ENCODE measurements at places on chromosomes 7 and 10. TPM values are rescaled to one million over a fixed set of nuclear protein-coding genes. Genes with fewer than 3 reads are reported as not detected.

CYP2C9 gene
- total RNA-seq, result not detected

NOLC1 gene
- total RNA-seq, result 46.7 TPM

SLIT1 gene
- total RNA-seq, result 3.1 TPM

GRID1 gene
- 15.4 TPM for total RNA-seq

POR gene
- 89.2 TPM for total RNA-seq

ASB4 gene
- total RNA-seq, result 0.80 TPM

- DNase-seq, result no peak
These were observed 50.6 kb downstream of the PWWP2B start for GRCh38 chr10:132447446-132448247.

GRCh38 chr10:27138277-27138676 is 15.9 kb downstream of the YME1L1 start:
- DNase-seq, result no peak

DNA sequence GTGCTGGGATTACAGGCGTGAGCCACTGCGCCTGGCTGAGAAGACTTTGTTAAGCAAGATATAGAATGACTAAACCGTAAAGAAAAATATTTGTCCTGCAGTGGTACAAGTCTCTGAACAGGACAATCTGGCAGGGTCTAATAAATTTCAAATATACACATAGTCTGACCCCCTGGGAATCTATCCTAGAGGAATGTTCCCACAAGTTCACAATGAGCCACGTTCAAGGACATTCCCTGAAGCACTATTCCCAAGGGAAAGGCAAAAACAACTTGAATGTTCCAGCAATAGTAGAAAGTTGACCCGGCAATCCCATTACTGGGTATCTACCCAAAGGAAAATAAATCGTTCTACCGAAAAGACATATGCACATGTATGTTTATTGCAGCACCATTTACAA is 82.0 kb downstream of the HIP1 start:
- no peak for DNase-seq

- peak; percentile 73 for DNase-seq
These were observed 27.4 kb upstream of the GDI2 start for GRCh38 chr10:5840314-5841307.

GRCh38 chr7:149620961-149621360 is 123.4 kb upstream of the ZNF746 start:
- DNase-seq, result no peak

- no peak for DNase-seq
These were observed 18.6 kb upstream of the SMO start for GRCh38 chr7:129169686-129170440.

DNA sequence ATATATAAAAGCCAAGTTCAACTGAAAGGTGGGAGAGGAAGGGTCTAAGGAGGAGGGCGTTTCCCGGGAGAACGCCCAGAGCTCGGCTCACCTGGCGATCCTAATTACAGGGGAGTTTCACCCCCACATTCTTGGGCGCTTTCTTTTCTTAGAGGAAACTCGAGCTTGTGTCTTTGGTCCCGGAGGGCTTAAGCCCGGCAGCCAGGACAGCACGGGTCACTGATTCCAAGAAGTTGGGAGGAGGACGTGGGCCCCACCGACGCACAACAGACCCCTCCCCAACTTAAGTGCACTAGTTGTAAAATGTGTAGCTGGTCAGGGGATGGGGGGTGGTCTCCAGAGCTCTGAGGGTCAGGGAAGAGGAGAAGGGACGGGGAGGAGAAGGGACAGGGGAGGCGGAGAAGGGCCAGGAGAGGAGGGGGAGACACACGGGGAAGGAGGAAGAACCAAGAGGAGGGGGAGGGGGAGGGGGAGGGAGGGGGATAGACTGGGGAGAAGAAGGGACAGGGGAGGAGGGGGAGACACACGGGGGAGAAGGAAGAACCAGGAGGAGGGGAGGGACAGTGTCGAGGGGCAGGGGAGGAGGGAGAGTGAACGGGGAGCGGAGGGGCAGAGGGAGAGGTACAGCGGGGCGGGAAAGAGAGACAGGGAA is 874 bp downstream of the BAIAP2L1 start:
- DNase-seq, result no peak

Data from sciatic nerve (tissue), 2 donors.